ENCODE measurements at places on chromosomes 7 and 10.

GRCh38 chr7:131633342-131633843 is 77.0 kb upstream of the PODXL start:
- DNase-seq = no peak

GRCh38 chr7:95919556-95919955 is 147.2 kb downstream of the DYNC1I1 start:
- no peak for DNase-seq

DNA sequence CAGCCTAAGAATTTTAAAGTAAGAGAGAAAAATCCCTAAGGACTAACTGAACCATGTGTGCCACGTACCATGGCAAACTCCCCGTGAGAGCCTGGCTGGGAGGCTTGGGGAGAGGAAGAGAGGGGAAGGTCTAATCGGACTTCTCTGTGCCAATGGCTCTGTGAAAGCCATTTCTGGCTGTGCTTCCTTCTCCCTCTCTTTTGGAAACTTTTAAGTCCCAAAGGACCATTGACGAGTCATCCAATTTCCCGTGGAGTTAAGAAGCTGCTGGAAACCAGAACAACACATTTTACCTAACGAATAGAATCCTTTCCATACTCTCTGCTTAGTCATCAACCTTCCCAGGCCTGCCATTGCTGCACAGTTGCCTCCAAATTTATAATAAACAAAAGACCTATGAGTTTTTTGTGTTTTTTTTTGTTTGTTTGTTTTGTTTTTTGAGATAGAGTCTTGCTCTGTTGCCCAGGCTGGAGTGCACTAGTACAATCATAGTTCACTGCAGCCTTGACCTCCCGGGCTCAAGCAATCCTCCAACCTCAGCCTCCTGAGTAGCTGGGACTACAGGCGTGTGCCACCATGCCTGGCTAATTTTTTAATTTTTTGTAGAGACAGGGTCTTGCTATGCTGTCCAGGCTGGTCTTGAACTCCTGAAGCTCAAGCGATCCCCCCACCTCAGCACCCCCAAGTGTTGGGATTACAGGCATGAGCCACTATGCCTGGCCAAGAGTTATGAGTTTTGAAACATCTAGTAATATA is 13.2 kb downstream of the LAMB1 start:
- DNase-seq = no peak

GRCh38 chr7:1533547-1534329 is 3.2 kb downstream of the MAFK start:
- no peak for DNase-seq

- no peak for DNase-seq
These were observed 122.3 kb downstream of the IMMP2L start for GRCh38 chr7:111439977-111440376.

DNA sequence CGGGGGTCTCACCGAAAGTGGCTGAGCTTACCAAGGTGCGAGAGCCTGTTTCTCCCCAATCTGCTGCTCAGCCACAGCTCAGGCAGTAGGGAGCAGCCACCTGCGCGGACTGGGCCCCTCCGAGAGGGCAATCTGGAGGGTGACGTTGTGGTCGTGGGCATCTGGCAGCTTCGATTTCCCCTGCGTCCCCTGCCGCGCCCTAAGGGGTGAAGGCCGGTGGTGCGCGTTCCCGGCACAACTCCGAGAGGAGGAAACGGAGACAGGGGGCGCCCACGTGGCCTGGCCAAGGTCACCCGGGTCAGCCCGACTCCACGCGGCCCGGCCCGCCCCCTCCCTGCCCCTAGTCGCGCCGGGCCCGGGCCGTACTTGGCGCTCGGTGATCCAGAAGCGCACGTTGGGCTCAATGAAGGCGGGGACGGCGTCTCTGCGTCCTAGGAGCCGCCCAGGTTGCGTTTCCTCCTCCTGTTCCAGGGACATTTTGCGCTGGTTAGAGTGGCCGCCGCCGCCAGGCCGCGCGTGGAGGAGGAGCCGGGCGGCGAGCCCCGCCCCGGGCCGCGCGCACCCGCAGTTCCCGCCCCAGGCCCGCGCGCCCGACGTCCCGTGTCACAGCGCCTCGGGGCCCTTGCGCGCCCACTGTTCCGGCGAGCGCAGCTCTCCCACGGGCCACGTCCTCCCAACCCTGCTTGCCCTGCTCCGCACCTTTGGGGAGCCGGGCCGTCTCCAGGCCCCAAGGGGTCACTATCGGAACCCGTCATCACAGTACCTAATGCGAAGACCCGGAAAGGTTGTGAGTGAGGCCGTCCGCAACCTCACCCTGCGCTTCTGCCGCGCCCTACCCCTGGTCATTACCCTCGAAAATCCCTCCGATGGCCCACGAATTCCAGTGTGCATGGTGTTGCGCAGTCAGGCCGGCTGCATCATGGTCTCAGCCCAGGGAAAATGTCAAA is at the start of gene SFXN4:
Gene SFXN4 (minus strand): TSS at position 544 of the 947 bp plus-strand sequence. CDS start 67 bp downstream, at position 477.
- peak; percentile 67 for DNase-seq

DNA sequence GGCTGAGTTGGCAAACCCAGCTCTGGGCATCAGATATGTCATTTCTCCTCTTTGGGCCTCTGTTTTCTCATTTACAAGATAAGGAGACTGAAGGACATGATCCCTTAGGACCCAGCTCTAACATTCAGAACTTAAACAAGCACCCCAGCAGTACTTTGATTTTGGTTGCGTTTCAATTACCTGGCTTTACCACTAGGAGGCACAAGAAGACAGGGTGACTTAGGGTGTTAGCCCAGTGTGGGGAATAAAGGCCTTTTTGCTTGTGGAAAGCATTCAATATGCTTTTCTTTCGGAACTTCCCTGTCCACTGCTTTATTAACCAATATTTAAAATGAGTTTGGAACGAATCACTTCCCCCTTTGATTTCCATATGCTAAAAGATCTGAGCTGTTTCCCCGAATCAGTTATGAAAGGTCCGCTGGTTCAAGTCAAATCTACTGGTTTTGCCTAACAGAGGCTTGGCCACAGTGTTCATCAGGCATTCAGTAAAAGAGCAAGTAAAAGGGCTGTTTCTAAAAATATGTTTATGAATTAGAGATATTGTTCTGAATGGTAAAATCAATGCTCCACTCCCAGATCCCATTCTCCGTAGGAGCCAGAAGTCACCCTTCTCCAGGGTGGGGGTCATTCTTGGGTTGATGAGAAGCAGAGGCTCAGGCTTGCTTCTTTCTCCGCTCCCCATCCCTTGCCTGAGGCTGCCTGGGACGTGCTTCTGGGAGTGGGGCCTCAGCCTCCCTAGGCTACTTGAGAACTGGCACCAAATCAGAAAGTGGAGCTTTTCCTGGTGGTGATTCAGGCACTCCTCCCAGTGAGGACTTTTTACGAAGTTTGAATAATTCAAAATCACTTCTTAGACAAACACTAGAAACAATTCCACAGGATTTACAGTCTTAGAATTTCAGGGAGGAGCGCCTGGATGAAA is 105.5 kb downstream of the MYOF start:
- DNase-seq = peak; percentile 77

DNA sequence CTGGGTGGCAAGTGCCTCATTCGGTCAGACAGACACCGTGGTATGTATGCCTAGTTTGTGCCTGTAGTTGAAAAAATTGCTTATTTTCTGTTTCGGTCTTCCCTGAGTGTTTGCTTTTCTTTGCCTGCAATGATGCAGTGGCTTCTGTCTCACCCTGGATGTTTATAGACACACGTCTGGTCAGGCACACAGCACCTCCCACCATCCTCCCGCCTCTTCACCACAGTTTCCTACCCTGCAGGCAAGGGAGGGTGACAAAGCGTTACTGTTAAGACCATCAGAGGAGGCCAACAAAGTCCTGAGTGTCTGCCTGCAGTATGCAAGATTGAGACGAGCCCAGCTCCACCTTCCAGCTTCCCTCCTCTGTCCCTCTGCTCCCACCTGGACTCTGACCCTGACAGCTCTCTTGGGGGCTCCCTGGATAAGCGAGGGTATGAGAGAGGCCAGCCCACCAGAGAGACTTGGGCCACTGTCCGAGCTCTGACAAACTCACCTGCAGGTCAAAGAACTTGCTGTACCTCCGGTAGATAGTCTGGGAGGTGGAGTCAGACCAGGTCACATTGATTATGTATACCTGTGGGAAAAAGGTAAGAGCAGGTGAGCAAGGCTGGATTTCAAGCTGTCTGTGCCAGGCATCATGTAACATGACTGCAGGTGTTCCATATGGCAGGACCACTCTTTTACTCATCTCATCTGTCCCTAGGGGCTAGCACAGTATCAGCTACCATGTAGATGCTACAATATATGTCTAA is 54.4 kb downstream of the SH3PXD2A start:
- DNase-seq = no peak

- no peak for DNase-seq
These were observed 261.4 kb downstream of the COBL start for GRCh38 chr7:51055039-51055840.

DNA sequence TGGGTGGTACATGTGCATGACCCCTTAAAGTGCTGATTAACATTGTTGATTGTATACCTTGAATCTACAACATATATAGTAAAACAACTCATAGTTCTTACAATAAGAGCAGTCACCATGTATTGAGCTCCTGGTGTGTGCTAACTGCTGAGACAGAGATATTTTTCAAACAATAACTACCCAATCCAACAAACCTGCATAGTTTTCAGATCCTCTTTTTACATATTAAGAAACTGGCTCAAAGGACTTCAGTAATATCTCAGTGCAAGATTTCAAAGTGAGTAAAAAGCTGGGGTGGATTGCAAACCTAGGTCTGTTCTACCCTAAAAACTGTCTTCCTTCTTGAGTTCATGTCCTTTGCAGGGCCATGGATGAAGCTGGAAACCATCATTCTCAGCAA is 272.2 kb downstream of the SNX13 start:
- DNase-seq = no peak

DNA sequence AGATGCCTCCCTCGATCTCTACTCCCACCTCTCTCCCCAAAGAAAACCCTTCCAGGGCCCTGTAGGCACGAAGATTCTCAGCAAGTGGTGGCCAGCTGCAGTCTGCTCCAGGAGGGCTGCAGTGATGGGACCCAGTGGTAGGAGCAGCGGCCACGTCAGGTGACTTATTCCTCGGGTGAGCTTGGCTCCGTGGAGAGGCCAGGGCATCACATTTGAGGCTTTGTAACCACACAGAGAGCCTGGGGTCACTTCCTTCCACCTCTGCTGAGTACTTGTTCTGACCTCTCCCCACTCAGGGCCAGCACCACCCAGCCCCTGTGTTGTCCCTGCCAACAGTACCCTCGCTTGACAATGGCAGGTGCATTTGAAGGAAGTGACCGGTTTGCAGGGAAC is 17.9 kb upstream of the EN2 start:
- DNase-seq = no peak

DNA sequence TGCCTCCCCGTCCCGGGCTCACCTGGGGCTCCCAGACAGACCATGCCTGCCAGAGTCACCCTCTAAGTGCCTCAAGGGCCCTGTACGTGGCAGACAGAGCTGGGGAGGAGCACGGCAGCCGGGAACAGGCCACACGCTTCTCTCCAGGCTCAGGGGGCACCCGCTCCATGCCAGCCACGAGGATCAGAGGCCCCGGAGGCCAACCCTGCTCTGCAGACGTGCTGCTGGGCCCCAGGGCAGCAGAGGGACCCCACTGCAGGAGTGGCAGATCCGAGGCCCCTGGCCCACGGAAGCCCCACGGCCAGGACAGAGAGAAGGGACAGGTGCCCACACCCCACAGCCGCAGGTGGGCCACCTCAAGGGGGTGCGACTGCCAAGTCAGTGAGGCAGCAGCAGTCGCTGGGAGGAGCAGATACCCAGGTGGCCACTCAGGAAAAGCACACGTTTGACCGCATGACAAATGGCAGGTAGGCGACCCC is 58.4 kb upstream of the TNRC18 start:
- DNase-seq = no peak

- no peak for DNase-seq
These were observed 62.4 kb downstream of the NRP1 start for GRCh38 chr10:33271969-33272583.

- no peak for DNase-seq
These were observed 7.8 kb downstream of the LIPF start for GRCh38 chr10:88672041-88672440.

DNA sequence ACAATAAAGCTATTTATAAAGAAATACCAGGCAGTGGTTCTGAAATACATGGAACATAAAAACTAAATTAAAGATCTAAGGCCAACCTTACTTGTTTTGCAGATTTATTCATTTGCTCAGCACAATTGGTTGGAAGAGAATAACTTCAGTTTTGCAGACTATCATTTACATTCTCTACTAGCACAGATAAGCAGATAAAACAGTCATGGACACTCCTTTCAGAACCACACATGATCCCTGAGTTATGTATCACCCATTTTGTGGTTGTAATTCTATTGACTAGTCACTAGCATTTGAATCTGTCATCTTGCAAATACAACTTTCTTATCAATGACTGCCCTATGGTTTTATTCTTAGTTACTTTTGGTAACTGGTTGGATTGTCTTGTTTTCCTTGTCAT is 45.1 kb downstream of the PRKAR2B start:
- no peak for DNase-seq

- DNase-seq = no peak
These were observed 2.4 kb downstream of the KLLN start for GRCh38 chr10:87860816-87861403.

GRCh38 chr7:135886345-135887132 is 90.6 kb downstream of the MTPN start:
- DNase-seq = no peak

Measured in neural progenitor cell (in vitro differentiated cells).